Muscle of back (tissue), 13 donors: ENCODE measurements at places on chromosomes 1 and 21.

DNA sequence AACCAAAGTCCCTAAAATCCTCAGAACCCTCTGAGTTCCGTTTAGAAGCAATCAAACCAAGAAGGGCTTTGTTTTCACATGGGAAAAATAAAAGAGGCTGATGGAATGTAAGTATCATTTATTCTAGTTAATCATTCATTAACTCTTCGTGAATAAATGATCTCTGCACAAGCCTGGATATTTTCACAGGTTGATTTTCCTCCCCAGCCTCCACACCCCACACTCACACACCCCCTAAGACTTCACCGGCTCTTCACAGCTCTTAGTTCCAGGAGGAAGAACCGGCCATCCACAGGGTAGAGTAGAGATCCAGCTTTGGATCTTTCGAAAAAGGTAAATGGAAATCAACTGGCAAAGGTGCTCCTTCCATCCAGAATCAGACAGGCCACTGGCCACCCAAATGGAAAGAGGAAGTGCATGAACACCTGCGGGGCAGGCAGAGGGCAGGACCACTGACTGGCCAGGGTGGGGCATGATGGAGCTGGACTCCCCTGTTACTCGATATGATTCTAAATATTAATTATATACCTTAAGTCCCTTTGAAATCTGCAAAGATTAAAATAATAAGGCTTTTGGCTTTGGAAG, 10.0 kb downstream of the C1orf198 start:
- no peak for DNase-seq

GRCh38 chr1:32341186-32341757, 5.2 kb upstream of the MARCKSL1 start:
- no peak for DNase-seq

- DNase-seq = peak; percentile 94
Observed at GRCh38 chr1:236064674-236065508, at the start of gene NID1. Gene NID1 (minus strand): TSS chr1:236065090. CDS start chr1:236065079, 11 bp downstream.

- DNase-seq = no peak
Observed at GRCh38 chr1:220225957-220226356, 46.3 kb downstream of the RAB3GAP2 start.

DNA sequence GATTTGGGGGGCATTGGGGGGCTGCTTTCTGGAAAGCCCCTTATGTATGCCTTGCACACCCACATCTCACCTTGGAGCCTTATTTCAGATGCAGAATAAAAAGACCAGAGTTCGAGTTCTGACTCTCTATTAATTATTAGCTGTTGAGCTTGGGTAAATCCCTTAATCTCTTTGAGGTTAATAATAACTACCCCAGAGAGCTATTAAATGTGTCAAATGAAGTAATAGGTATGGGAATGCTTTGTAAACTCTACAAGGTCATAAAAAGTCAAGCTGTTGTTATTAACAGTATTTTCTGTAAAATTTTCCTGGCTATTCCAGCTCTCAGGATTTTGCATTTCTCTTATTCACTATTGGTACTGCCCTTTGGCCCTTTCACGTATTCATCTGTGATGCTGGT, 122.9 kb downstream of the ROR1 start:
- DNase-seq = no peak

DNA sequence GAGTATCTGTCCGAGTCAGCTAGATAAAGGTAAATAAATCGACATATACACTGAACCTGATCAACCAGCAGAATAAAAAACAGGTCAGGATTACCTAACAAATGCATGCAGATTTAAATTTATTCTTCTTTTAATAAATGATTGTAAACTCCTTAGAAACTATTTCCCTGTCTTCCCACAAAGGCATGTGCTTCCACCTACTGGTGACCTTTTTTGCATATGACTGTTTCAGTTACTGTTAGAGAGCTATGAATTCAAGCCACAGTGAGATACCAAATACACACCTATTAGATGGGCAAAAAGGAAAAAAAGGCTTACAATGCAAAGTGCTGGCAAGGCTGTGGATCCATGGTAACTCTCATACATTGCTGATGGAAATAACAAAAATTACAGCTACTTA, 957.4 kb upstream of the NCAM2 start:
- peak; percentile 8 for DNase-seq

DNA sequence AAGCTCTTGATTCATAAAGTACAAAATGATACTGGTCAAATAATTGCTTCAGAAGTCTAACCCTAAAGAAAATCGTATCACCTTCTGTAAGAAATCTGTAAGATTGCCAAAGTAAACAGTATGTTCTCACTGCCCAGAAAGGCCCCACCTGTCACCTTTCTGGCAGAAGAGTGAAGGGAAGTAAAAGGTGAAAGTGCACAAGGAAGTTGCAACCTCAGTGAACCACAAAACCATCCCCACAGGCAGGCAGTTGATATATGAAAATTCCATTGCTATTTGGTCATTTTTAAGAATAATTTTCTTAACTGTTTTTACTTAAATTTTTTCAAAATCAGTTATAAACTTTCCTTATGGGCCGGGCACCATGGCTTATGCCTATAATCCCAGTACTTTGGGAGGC, 48.5 kb upstream of the FBXO28 start:
- no peak for DNase-seq

DNA sequence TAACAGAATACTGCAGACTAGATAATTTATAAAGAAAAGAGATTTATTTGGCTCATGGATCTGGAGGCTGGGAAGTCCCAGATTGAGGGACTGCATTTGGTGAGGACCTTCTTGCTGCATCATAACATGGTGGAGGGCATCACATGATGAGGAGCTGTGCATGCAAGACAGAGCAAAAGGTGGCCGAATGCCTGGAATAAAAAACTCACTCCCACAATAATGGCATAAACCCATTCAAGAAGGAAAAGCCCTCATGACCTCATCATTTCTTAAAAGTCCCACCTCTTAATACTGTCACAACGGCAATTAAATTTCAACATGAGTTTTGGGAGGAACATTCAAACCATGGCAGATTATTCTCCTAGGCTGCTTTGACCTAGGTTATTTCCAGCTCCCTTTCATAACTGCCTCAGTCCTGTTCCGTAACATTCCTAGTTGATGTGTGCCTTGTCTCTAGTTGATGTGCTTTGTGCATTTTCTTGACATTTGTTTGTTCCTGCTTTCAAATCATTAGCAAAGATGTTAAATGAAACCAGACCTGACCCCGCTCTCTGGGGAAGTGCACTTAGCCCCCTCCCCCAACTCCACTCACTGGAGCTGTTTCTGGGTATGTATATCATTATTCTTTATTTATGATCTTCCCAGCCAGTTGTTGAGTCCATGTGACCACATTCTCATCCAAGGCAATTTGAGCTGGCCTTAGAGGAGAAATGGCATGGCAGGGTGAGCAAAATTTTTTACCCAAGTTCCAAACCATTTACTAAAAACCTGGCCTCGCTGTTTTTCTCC, 148.5 kb downstream of the GDAP2 start:
- peak; percentile 82 for DNase-seq

DNA sequence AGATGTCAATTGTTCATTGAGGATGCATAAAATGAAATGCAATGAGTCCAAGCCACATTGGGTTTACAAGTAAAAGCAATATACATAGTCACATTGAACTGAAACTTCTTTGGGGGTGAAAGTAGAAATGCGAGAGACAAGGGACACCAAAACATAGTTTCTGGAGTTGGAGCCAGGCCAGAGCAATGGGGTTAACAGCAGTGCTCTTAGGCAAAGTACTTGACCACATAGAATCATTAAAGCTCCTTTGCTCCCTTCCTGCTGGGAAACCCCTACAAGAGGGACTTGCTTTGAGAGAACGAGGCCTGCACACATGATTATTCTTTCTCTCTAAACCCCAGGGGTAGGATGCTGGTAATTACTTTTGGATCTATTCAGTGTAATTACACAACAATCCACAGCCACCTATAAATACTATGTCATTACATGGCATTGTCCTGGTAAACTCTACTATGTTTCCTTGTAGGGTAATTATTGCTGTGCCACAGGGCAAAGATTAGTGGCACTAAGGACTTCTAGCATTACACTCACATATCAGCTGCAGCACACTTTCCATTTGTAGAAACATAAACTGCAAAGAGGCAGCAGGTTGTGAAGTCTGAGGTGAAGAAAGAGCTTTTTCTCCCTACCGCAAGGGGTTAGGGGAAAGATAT, 421.6 kb upstream of the PBX1 start:
- no peak for DNase-seq

DNA sequence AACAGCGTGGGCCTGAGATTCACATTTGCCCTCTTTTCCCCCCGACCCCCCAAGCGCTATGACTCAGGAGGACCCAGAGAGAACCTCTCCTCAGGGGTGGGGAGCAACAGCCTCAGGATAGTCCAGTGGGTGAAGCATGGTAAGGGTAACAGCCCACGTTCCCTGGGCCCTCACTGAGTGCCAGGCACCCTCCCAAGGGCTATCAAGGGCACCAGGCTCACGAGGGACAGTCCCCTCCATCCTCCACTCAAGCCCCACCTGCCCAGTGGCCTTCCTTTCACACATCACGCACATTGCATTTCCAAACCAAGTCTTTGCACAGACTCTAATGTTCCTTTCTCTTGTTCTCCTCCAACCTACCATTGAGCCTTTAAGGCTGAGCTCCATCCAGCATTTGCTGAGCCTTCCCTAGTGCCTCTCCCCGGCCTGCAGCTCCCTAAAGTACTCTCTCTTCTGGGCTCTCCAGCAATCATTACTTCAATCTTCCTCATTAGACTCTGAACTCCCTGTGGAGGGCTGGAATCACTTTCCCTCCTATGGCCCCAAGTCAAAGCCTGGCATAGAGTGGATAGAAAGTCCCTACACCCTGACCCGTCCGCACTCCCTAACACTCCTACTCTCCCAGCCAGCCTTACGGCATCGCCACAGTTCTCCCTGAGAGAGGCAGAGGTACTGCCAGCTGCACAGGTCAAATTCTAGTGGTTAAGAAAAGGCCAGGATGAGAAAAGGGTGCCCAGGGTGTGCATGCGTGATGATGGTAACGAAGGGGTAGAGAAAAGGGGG, 1.0 kb downstream of the AKR7A2 start:
- DNase-seq = no peak

GRCh38 chr1:205929496-205930194, 13.6 kb downstream of the SLC26A9 start:
- no peak for DNase-seq

- no peak for DNase-seq
Observed at GRCh38 chr1:98103617-98104285, 182.9 kb upstream of the DPYD start.

DNA sequence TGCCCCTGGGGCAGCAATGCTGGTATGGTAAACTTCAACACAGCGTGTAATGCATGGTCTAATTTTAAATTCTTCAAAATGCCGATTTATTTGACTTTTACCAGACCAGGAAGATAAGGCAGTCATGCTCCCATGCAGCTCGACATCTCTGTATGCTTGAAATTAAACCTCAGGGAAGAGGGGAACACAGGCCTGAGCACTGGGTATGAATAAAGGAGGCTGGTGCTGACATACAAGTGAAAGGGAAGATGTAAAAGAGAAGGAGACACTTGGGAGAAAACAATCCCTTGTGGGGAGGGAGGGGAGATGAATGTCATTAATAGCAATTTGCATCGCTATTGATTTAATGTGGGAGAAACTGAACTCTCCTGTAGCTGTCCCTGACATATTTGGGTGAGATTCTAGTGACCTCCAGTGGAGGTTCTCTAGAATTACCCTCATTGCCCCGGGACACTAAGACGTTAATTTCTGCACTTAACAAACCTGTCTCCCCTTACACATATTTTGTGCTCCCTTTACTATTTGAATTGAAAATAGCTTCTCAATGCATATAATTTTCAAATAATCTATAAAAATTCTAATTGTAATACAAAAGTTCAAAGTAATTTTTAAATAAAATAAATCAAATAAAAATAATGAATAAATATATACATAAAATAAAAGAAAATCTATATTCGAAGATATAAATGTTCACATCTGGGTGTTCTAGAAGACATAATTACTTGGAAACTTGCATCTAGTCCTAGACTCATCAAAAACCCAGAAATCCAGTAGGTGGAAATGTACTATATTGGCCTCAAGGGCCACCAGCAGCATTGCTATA, 283.1 kb downstream of the LMX1A start:
- DNase-seq = no peak

DNA sequence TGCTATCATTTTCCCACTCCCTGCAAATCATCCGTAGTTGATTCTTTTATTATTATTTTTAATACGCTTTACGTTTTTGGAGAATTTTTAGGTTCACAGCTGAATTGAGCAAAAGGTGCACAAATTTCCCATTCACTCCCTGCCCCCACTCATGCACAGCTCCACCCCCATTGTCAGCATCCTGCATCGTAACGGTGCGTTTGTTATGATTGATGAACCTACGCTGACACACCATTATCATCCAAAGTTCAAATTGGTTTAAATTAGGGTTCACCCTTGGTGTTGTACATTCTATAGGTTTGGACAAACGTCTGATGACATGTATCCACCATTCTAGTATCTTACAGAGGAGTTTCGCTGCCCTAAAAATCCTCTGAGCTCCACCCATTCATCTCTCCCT, 44.5 kb downstream of the EDARADD start:
- no peak for DNase-seq

DNA sequence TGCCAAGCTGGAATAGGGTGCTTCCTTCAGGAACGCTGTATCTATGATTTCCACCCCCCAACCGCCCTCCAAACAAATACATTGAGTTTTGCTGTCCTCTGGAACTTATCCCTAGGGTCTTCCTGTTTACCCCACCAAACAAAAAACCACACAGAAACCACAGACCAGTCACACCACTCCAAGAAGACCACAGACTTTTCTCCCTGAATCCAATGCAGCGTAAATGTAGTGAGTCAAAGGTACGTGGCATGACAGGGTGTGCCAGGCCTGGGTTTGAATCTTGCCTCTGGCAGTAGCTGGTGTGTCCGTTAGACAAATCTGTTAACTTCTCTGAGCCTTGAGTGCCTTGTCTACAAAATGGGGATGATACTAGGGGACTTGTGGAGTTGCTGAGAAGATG, 27.8 kb downstream of the ASAP3 start:
- no peak for DNase-seq

DNA sequence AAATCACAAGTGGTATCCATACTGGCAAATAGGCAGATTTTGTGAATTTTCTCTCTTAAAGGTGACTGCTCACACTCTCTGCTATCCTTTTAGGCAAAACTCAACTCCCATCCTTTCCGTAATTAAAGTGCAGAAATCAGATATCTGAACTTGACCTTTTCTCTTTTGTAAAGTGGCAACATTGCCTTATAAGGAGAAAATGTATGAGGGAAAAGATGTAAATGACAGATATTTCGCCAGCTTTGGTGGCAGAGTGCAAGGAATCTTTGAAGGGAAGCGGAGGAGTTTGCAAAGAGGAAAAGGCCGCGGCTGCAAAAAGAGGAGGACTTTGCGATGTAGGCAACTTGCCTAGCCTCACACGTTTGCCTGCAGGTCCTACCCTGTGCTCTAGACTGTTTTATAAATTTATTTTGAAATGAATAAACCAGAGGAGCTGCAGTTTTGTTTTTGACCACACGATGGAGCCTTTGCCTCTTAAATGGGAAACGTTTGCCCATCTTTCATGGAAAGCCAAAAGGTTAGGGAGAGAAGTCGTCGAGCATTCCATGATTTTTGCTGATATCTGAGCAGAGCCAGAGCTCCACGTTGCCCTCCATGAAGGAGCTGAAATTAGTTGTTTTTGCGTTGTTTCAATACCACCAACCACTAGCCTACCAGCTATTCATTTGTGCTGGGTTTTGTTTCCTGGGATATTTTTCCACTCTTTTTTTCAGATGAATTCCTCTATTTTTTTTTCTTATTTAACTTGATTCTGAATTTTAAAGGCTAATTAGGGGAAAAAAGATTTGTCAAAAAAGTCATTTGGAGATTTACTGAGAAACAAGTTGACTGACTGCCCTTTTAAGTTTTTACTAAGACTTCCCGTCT, 242.3 kb downstream of the LMX1A start:
- DNase-seq = peak; percentile 65

GRCh38 chr1:41726899-41727748, 191.6 kb downstream of the HIVEP3 start:
- DNase-seq = peak; percentile 31

- peak; percentile 92 for DNase-seq
Observed at GRCh38 chr1:26771643-26772321, 16.0 kb upstream of the PIGV start.
